ENCODE measurements at places on chromosomes 12 and 14.

GRCh38 chr12:21852251-21852650 is 77.7 kb upstream of the KCNJ8 start:
- no peak for DNase-seq

- DNase-seq, result no peak
Measured at GRCh38 chr14:69956970-69957369, 77.8 kb downstream of the SMOC1 start.

GRCh38 chr12:103647267-103647666 is 60.2 kb downstream of the STAB2 start:
- no peak for DNase-seq

- no peak for DNase-seq
Measured at GRCh38 chr12:24979976-24980730, 31.3 kb upstream of the BCAT1 start.
